Lower leg skin (tissue), 4 donors: ENCODE measurements at places on chromosomes 6 and 20.

- no peak for DNase-seq
Observed at GRCh38 chr6:104087765-104088164, 772.0 kb downstream of the HACE1 start.

GRCh38 chr20:2524709-2525506 lies 11.5 kb upstream of the TMC2 start:
- peak; percentile 90 for DNase-seq

DNA sequence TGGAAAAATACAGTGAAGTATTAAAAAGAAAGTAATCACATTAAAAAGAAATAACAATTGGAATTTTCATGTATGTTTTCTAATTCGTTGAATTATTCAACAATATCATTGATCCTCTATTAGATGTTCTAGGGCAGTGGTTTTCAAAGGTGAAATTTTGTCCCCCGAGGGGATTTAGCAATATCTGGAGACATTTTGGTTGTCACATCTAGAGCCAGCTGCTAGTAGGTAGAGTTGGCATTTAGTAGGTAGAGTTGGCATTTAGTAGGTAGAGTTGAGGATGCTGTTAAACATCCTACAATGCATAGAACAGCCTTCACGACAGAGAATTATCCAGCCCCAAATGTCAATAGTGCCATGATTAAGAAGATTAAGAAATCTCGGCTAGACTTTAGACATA lies 173.7 kb downstream of the BCAS1 start:
- DNase-seq: no peak

GRCh38 chr6:45616209-45616608 lies 238.5 kb upstream of the SUPT3H start:
- DNase-seq: no peak

DNA sequence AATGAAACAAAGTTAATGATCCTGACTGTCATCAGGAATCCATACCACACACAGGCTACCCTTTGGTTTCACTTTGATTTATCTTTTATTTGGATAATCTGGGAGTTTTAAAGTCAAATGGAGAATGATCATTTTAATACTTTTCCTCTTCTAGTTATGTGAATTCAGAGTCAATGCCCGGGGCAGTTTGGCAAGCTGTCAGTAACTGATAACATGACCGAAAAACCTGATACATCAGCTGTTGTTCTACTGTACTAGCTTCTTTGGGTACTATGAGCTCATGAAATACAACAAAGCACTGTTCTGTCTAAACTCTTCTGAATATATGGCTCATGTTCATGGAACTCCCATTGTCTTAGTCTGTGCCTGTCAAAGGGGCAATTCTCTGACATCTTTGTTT lies 30.2 kb downstream of the KLHL31 start:
- DNase-seq: no peak

DNA sequence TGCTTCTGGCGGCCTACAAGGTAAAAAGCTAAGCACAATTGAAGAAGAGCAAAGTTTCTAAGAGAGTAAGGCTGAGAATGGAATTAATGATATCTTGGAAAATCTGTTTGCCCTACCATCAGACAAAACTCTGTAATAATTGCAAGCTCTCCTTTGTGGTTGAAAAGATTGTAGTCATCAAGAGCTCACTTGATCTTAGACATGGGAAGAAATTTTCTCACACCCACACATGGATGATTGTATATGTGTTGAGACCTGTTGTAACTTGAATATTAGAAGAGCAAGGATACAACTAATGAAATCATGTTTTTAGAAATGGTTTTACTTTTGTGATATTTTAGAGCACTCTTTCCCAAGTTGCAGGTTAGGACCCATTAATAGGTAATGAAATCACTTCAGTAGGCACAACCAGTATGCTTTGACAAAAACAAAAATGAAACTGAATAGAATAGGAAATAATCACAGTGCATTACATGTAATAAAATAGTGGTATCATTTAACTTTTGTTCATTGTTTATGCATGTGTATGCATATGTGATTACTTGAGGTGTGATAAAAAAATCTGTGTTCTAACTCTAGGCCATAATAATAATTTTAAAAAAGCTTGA lies 14.0 kb downstream of the DCBLD1 start:
- no peak for DNase-seq

DNA sequence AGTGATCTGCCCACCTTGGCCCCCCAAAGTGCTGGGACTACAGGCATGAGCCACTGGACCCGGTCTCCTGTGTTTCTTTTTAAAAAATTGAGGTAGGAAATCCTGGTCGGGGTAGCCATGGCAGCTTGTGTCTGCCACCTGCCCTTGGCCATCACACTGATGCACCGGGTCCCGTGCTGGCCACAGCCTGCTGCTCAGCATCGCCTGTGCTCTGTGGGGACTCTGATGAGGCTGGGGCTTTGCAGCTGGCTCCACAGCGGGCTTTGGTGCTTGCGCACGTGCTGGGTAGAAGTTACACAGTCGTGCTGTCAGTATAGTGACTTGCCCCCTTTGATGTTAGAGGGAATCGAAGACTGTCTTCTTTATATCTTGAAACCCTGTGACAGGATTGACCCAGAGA lies 66.7 kb downstream of the SMAP1 start:
- no peak for DNase-seq

DNA sequence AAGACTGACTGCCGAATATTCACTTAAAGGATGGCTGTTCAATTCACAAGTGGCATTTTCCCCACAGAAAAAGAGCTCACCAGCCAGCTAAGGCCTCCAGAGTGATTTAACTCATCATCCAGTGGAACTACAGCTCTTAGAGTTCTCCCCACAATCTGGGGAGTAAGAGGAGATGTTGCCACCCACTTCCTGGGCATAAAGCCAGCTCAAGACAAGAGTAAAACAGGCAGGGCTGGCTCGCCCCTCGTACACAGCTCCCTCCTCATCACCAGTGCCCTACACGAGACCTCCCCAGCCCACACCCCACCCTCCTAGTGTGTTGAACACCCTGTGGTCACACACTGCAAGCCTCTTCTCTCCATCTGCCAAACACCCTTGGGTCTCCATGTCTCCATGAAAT lies 47.2 kb upstream of the IPCEF1 start:
- peak; percentile 62 for DNase-seq

DNA sequence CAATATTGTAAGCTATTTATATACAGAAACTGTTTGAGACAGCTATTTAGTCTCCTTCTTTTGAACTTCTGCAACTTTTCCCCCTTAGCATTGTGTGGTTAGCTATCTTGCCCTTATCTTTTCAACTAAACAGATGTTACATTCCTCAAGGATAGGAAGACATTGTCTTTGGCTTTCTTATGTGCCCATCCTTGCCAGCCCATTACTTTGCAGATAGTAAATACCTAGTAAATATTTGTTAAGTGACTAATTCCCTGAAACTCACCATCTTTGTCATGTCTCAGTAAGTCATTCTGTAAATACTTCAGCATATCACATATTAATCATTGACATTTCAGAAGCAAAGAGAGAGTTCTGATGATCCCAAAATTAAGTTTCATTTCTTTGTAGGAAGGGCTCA lies 69.1 kb upstream of the FLRT3 start:
- DNase-seq: no peak

DNA sequence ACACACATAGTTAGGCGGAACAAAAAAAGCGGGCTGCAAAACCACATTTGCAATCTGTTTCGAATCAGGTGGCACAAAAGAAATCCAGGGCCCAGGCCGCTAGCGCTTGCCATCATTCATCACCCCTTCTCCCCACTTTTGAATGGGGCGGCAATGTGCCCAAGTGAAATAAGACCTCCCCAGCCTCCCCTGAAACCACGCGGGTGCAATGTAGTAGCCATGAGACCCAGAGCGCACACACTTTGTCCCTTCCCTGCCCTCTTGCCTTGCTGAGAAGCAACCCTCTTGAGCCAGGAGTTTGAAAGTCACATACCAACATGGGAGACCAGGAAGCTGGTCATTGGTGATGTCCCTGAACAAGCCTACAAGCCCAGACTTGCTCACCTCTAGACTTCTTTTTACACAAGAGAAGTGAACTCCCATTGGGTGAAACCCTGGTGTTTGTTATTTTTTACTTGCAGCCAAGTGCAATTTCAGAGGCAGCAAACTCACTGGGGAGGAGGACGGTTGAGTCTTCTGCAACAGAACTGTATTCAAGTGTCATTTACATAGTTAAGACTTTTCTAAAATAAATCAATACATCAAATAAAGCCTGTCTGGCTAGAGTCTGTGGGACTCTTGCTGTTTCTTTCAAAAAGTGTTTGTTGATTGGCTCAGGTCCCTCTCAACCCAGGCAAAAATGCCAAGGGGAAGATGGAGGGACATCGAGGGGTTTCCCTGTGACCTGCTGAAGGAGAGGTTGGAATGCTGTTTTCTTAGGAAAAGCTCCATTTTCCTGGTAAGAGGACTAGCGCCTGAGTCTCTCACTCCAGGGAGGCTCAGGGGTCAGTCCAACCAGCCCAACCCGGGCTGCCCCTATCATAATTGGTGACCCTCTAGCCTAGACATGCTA lies 138.1 kb upstream of the PTPN1 start:
- DNase-seq: no peak

DNA sequence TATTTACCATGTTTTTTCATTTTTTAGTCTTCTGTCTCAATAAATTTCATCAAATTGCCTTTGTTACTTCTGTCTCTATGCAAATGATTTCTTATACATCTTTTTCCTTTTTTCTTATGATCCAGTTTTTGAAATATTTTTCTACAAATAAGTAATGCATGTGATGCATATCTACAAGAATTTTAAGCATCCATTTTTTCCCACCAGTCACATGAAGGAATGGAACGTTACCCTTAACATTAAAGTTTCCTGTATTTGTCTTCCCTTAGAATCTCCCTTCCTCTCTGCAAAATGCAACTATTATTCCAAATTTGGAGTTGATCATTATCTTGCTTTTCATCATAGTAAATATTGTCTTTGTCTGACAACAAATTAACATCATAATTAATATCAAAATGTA lies 35.5 kb downstream of the PSMB9 start:
- DNase-seq: no peak

GRCh38 chr6:168706471-168707177 lies 265.6 kb downstream of the SMOC2 start:
- no peak for DNase-seq

- no peak for DNase-seq
Observed at GRCh38 chr20:34526466-34526865, 10.2 kb downstream of the DYNLRB1 start.

- no peak for DNase-seq
Observed at GRCh38 chr6:12245763-12246718, 44.1 kb upstream of the EDN1 start.

- peak; percentile 54 for DNase-seq
Observed at GRCh38 chr6:168370310-168370991, 50.9 kb upstream of the DACT2 start.

DNA sequence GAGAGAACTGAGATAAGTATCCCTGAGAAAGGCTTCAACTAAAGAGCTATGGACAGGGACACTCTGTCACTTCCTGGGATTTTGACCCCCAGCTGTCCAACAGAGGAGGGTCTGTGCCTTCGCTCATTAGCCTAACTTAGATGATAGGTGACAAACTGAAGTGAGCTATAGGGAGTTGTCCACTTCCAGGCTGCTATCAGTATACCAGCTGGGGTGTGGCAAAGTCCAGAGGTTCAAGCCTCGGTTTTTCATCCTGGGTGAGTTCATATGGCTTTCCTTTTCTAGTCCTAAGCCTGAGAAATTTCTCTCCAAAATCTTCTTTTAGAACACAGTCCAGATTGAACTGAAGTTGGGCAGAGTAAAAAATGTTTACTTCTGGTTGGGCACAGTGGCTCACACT lies 5.9 kb upstream of the PAQR8 start:
- no peak for DNase-seq

GRCh38 chr6:150144294-150144868 lies 1.5 kb downstream of the PPP1R14C start:
- DNase-seq: no peak

GRCh38 chr6:139338795-139339194 lies 35.7 kb downstream of the CITED2 start:
- DNase-seq: no peak

DNA sequence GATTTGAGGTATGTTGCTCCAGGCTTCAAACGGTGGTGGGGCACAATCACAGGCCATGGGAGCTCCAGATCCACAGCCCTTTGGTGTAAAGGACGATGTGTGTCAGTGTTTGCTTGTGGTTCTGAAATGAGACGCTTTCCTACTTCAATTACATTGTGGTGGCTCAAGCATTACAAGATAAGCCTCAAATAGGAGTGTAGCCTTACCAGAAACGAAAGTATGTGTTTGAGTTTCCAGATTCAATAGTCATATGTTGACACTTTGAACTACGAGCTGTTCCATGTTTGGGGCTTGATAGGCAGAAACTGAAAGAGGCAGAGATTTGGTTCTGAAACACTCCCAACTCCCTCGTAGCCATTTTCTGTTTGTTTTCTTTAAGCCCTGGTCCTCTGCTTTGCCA lies 187.1 kb downstream of the MYLK4 start:
- no peak for DNase-seq
